ENCODE measurements at places on chromosomes 5 and 9.

GRCh38 chr9:101307051-101307450, 77.8 kb downstream of the BAAT start:
- H3K4me1 ChIP-seq, result no peaks in the 10 kb centered on the region
- H3K4me3 ChIP-seq, result no peak overlapping the region
- no peak for DNase-seq
- H3K27ac ChIP-seq, result no peak overlapping the region

DNA sequence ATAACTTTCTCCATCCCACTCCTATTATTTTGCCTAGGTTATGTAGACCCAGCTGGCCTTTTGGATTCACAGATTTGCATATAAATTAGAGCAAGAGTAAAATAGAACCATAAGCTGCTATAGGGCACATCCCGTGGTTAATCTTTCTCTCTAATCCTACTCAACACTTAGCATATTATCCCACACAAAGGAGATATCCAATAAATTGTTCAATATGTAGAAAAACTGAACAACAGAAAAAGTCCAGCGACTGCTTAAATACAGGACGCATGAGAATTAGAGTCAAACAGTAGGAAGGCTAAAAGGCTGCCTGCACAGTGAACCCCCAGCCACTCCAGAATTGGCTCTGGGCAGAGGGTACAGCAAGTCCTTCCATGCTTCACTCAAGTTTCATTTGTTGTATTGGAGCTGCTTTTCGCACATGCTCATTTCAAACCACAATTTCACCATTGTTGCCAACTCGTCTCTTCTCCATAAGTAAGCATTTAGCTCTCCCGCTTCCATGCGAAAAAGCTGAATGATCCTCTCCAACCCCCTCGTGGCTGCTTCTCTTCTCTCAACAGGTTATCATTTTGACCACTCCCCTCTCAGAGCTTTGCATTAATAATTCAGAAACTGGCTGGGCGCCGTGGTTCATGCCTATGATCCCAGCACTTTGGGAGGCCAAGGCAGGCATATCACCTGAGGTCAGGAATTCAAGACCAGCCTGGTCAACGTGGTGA, 14.1 kb upstream of the IQGAP2 start:
- H3K27me3 ChIP-seq, result no peaks in the 10 kb centered on the region
- no peak overlapping the region for H3K4me3 ChIP-seq
- DNase-seq, result no peak
- no peak overlapping the region for H3K27ac ChIP-seq

GRCh38 chr5:159189310-159189709, 20.0 kb downstream of the RNF145 start:
- H3K36me3 ChIP-seq, result peaks cover 10% of the 10 kb centered on the region
- no peak overlapping the region for H3K4me3 ChIP-seq
- no peaks in the 10 kb centered on the region for H3K27me3 ChIP-seq
- no peaks in the 10 kb centered on the region for H3K4me1 ChIP-seq

DNA sequence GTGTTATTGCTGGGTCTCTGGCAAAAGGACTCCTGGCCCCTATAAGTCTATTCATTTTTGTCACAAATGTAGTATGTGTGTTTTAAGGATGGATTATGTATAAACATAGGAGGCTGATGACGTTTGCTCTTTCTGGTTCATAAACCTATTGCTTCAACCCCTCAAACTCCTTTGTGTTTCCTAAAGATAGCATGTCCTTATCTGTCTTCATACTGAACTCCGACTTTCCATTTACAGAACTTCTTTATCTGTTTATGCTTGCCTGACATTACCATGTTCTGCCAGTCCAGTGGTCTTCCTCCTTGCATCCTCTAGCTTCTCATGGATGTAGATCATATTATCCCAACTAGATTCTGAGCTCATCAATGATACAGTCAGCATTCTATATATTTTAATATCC, 46.1 kb downstream of the ARHGEF28 start:
- no peaks in the 10 kb centered on the region for H3K4me1 ChIP-seq
- no peak overlapping the region for H3K4me3 ChIP-seq
- no peaks in the 10 kb centered on the region for H3K27me3 ChIP-seq
- H3K36me3 ChIP-seq, result no peaks in the 10 kb centered on the region
- DNase-seq, result no peak
- H3K27ac ChIP-seq, result no peak overlapping the region

- H3K4me1 ChIP-seq, result peaks cover 8% of the 10 kb centered on the region
- DNase-seq, result no peak
- no peaks in the 10 kb centered on the region for H3K27me3 ChIP-seq
- no peak overlapping the region for H3K27ac ChIP-seq
- H3K4me3 ChIP-seq, result no peak overlapping the region
These were observed 60.4 kb upstream of the SPRY4 start for GRCh38 chr5:142385194-142385593.

DNA sequence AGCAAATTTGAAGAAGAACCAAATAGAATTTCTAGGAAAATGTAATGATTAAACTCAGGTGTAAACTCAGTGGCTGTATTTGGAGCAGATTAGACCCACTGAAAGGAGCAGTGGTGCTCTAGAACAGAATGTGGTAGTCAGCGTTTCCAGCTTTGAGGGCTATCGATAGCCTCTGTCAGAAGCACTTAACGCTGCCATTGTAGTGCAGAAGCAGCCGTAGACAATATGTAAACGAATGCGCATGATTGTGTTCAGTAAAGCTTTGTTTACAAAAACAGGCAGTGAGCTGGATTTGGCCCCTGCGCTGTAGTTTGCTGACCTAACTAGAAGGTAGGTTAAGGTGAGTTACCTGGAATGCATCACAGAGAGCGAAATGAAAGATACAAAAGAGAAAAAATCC, 72.0 kb downstream of the FAM78A start:
- H3K27ac ChIP-seq, result no peak overlapping the region
- H3K4me3 ChIP-seq, result no peak overlapping the region
- DNase-seq, result peak; percentile 41
- H3K27me3 ChIP-seq, result no peaks in the 10 kb centered on the region
- no peaks in the 10 kb centered on the region for H3K4me1 ChIP-seq

- DNase-seq, result no peak
- no peaks in the 10 kb centered on the region for H3K27me3 ChIP-seq
These were observed 7.6 kb downstream of the DNAJC18 start for GRCh38 chr5:139431706-139432105.

GRCh38 chr5:43315682-43316081, 2.5 kb upstream of the HMGCS1 start:
- no peaks in the 10 kb centered on the region for H3K27me3 ChIP-seq
- H3K4me3 ChIP-seq, result no peak overlapping the region
- H3K27ac ChIP-seq, result no peak overlapping the region
- DNase-seq, result no peak

GRCh38 chr5:138489683-138490061, 24.4 kb downstream of the EGR1 start:
- H3K36me3 ChIP-seq, result no peaks in the 10 kb centered on the region
- H3K4me3 ChIP-seq, result no peak overlapping the region
- DNase-seq, result no peak
- H3K27ac ChIP-seq, result no peak overlapping the region
- H3K4me1 ChIP-seq, result peaks cover 4% of the 10 kb centered on the region
- no peaks in the 10 kb centered on the region for H3K27me3 ChIP-seq

DNA sequence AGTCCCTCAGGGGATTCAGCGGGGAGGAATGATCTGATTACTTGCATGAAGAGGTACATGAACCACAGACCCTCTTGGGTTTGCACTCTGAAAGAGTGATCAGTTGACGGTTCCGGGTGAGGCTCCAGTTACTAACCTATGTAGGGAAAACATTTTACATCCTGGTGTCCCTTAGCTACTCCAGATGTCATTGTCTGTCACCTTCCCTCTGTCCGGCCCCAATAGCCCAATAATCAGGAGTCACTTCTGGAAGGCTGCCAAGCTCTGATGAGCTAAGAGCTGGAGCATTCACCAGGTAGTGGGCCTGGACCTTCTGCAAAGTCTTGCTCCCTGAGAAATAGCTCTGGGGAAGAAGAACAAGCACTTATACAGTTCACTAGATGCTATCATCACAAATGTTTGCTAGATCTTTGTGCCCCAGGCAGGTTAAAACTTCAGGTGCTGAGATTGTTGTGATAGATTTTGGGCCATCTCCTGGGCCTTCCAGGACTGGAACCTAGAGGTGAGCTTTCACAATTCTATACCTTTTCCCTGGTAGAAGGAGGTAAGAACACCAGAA, 64.5 kb downstream of the ENTREP1 start:
- no peaks in the 10 kb centered on the region for H3K27me3 ChIP-seq
- H3K4me3 ChIP-seq, result no peak overlapping the region
- H3K4me1 ChIP-seq, result no peaks in the 10 kb centered on the region
- H3K27ac ChIP-seq, result no peak overlapping the region
- H3K36me3 ChIP-seq, result peaks cover 12% of the 10 kb centered on the region

GRCh38 chr9:127783111-127784008, 2.5 kb upstream of the CDK9 start:
- H3K4me1 ChIP-seq, result no peaks in the 10 kb centered on the region
- H3K36me3 ChIP-seq, result peaks cover 17% of the 10 kb centered on the region
- no peak overlapping the region for H3K4me3 ChIP-seq

DNA sequence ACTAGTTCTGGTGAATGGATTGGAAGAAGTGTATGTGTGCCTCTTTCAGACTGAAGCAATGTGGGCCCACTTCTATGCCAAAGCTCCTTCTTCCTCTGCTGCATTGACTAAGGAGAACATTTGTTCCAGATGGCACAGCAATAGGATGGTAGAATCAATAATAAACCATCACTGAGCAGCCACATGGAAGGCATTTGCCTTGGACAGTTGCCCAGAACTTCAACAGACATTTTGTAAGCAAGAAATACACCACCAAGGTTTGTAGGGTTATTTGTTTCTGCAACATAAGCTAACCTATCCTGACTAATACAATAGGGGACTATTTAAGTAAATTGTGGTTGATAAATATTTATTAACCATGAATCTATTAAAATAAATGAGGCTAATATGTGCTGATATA, 37.7 kb upstream of the CSNK1G3 start:
- no peaks in the 10 kb centered on the region for H3K36me3 ChIP-seq
- no peak overlapping the region for H3K4me3 ChIP-seq
- H3K4me1 ChIP-seq, result no peaks in the 10 kb centered on the region
- H3K27me3 ChIP-seq, result no peaks in the 10 kb centered on the region
- no peak for DNase-seq

GRCh38 chr5:103598997-103599566, 36.5 kb upstream of the NUDT12 start:
- no peaks in the 10 kb centered on the region for H3K4me1 ChIP-seq
- DNase-seq, result no peak
- no peaks in the 10 kb centered on the region for H3K36me3 ChIP-seq
- no peak overlapping the region for H3K4me3 ChIP-seq

DNA sequence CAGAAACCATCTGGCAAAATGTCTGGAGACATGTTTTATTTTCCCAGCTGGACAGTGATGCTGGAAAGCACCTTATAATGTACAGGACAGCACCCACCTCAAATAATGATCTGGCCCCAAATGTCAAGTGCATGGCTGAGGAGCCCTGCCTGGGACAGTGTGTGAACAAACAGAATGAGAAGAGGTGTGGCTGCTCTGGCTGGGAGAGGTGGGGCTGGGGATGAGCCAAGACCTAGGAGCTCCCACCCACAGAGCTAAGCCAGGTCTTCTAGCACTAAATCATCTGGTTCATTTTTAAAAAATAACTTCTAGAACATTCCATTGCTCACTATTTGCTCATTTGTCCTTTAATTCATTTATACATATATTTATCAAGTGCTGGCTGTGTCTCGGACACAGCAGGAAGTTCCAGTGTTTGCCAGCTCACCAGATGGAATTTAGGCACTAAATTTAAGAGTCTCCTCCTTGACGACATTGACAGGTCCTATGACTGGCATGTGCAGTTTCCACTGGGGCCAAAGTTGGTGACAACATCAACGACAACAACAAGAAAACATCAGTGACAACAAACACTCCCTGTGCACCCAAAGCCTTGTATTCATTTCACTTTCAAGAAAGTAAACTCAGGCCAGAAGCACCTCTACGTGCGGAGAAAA, 59.1 kb downstream of the GTF3C4 start:
- H3K4me1 ChIP-seq, result no peaks in the 10 kb centered on the region
- H3K27ac ChIP-seq, result no peak overlapping the region
- no peaks in the 10 kb centered on the region for H3K36me3 ChIP-seq
- no peak overlapping the region for H3K4me3 ChIP-seq

DNA sequence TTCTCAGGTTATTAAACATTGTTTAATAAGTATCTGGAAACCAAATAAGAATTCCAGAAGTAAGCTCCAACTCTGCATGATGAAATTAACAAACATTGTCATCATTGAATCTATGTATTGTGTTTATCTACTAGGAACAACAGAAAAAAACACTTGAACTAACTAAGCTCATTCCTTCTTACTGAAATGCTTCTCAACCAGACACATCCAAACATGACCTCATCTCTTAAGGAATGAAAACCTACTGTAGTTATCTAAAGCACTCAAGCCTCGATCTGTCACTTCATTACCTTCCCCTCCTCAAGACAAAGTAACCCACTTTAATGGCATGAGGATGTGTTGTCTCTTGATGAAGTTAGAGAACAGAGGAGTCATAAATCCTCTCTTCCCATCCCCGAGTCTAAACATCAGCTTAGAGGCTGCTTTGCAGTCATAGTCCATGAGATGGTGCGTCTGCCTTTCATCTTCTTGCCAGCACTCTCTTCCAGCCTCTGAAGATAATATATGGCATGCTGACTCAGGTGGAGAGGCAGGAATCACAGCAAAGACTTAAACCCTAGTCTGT, 86.5 kb downstream of the CEMIP2 start:
- H3K4me3 ChIP-seq, result no peak overlapping the region
- no peak for DNase-seq
- no peak overlapping the region for H3K27ac ChIP-seq
- no peaks in the 10 kb centered on the region for H3K27me3 ChIP-seq

- DNase-seq, result no peak
- no peaks in the 10 kb centered on the region for H3K27me3 ChIP-seq
- no peaks in the 10 kb centered on the region for H3K36me3 ChIP-seq
- peaks cover 15% of the 10 kb centered on the region for H3K4me1 ChIP-seq
These were observed 278.1 kb upstream of the TNC start for GRCh38 chr9:115396071-115396529.

DNA sequence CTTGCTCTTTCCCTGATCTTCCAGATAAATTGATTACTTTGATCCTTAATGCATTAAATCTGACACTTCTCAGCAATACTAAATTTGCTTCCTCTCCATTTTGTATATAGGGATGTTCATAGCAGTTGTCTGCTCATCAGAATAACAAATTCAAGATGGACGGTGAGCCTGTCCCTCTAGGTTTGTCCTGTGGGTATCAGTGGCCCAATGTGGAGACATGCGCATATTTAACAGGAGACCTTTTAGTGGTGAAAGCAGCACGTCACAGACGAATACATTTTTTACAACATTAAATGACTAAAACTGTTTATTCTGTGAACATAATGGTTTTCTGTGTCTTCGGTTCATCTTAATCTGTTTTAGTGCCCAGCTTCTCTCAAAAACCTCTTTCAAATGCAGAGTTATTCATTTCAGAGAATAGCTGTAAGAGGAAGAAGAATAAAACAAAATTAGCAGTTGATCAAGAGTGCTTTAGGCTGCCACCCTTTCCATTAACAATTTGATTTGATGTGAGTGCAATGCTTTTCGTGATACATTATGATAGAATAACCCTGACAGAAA, 1970.4 kb upstream of the WWC1 start:
- H3K4me1 ChIP-seq, result peaks cover 11% of the 10 kb centered on the region
- peak overlapping the region; percentile 21 for H3K4me3 ChIP-seq
- H3K27ac ChIP-seq, result no peak overlapping the region

GRCh38 chr9:15306068-15306756, 804 bp downstream of the TTC39B start:
- no peak overlapping the region for H3K27ac ChIP-seq
- no peaks in the 10 kb centered on the region for H3K4me1 ChIP-seq
- no peaks in the 10 kb centered on the region for H3K36me3 ChIP-seq
- H3K4me3 ChIP-seq, result peak overlapping the region; percentile 92
- no peaks in the 10 kb centered on the region for H3K27me3 ChIP-seq
